ENCODE measurements at places on chromosomes 4 and X.

GRCh38 chr4:106652095-106652494 lies 283.5 kb upstream of the GIMD1 start:
- DNase-seq: no peak

GRCh38 chrX:43644124-43644701 lies 11.9 kb upstream of the MAOA start:
- no peak for DNase-seq

DNA sequence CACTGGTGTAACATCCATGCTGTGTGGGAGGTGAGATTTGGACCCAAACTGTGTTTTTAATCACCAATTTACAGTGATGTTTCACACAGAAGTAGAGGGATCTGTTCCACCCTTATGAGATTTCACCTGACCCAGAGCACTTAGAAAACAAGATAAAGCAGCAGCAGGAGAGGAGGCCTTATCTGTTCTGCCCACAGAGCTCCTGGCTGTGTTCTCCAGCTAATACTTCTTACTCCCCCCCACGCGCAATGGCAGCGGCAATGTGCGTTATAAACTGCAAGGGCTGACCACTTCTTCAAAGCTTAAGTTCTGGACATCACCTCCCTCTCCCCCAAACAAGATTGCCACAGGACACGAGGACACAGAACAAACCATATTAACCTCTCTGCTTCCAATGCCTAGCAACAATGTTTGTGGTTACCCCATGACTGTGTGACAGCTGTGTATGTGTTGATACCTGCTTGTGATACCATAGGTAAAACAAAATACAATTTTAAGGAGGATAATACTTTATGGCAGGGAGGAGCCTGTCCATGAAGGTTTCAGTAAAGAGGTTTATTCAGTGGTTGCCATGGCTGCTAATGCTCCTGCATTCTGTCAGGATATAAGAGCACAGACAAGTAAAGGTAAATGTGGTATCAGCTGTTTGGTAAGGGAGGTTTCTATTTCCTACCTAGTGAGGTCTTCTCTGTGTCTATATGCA lies 210.0 kb downstream of the SOWAHB start:
- DNase-seq: no peak

DNA sequence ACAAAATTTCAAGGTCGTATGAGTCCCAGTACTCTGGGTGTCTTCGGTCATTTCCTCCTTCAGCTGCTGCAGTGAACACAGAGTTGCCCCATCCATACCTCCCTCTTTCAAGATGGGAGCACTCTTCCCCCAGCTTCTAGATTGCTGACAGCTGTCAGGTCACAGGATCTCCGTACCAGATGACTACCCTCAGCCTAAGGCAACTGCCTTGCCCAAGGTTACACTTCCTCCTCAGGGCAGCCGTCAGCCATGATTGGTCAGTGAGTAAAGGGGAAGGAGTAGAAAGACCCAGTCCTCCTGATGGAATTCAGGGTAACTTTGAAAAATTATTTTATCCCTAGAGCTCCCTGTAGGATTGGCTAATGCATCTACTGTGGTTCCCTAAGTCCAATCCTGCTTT lies 81.6 kb downstream of the NAF1 start:
- DNase-seq: no peak

GRCh38 chr4:99165978-99166377 lies 21.9 kb upstream of the ADH4 start:
- DNase-seq: no peak

- DNase-seq: peak; percentile 34
Measured at GRCh38 chrX:44873415-44874276, 658 bp downstream of the KDM6A start.

GRCh38 chrX:150202641-150203247 lies 160.4 kb upstream of the MAMLD1 start:
- no peak for DNase-seq

DNA sequence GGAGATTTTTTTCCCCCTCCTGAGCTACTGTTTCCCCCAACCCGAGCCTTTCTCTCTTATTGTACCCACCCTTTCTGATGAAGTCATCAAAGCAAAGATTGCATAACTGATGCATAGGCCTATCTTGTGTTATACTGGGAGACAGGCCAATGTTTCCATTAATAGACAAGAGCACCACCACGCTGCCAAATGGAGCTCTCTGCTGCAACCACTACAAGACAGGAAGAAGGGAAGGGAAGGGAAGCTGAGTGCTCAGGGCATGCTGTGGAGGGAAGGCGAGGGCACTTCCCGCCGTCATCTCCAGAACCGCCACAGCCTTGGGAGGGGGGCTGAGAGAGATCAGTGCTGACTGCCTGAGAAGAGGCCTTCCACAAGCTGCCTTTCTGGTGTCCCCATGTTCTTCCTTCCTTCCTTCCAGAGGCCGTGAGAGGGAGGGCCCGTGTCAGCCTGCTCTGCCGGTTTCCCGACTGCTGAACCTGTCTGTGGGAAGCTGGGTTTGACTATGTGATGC lies 75.0 kb downstream of the MGST2 start:
- DNase-seq: no peak

GRCh38 chr4:11424000-11424399 lies 4.7 kb downstream of the HS3ST1 start:
- peak; percentile 11 for DNase-seq
